ENCODE measurements at places on chromosomes 2 and 18.

DNA sequence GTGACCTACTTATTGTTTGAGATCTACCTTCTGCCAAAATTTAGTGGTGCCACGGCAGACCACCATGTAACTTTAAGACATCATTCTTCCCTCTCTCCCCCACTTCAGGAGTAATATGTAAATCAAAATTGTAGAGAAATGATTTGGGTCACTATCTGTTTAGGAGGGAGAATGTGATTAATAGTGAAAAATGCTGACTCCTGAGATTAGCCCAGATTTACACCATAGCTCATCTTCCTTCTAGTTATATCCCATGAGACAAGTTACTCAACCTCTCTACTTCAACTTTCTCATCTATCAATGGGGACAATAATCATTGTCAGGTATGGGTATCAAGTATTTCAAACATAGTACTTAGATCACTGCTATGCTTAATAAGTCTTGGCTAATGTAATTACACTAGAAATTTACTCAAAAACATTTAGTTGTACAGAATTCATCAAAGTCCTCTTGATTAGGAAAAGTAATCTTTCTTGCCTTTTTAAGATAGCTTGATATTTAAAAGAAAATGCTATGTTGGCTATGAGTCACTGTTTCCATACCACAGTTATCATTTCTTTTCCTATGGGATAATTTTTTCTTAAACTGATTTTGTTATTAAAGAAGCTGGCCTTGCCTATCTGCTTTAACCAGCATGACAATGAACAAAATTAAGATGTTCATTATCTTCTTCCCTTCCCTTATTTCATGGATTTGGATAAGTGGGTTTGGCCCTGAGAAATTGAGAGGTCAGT is 1038.9 kb upstream of the ZEB2 start:
- H3K4me3 ChIP-seq, result no peak overlapping the region
- no peaks in the 10 kb centered on the region for H3K36me3 ChIP-seq
- H3K4me1 ChIP-seq, result no peaks in the 10 kb centered on the region
- no peaks in the 10 kb centered on the region for H3K27me3 ChIP-seq
- no peak overlapping the region for H3K27ac ChIP-seq

DNA sequence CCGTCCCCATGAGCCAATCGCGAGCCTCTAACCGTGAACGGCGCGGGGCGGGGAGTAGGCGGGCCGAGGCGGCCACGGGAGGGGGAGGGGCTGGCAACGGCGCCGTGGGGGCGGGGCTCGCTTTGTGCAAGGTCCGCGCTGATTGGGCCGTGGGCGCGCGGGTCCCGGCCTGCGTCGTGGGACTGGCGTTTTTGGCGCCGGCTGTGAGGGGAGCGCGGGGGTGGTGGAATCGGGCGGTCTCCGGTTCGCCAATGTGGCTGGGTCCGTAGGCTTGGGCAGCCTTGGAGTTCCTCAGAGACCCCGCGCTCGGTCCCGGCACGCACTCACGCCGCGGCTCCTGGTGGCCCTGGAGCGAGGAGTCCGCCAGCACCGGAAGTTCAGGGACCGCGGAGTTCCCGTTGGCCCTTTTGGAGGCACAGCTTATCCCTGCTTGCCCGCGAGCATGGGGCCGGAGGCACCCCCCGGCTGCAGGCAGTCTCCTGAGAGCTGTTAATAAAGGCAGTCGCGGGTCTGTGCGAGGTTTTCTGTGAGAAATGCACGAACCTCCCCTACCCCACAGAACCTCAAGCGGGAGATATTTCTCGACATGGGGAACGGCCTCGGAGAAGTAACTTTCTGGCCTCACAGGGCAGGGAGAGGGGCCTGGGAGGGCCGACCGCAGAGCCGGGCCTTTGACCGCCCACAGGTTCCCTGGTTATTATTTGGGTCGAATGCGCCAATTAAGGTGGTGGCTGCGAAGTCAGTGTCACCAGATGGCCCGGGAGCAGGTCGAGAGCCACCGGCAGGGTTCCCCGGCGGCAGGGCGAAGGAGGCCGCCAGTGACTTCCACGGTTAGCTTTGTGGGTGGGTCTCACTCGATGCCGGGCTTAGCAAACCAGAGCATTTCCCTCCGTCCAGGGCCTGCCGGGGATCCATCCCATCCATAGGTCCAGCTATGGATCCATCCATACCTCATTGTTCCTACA is 574 bp upstream of the NCL start:
- peak overlapping the region; percentile 85 for H3K4me3 ChIP-seq
- no peak for DNase-seq
- peaks cover 10% of the 10 kb centered on the region for H3K4me1 ChIP-seq
- H3K36me3 ChIP-seq, result peaks cover 13% of the 10 kb centered on the region
- no peaks in the 10 kb centered on the region for H3K27me3 ChIP-seq
- peak overlapping the region; percentile 87 for H3K27ac ChIP-seq

DNA sequence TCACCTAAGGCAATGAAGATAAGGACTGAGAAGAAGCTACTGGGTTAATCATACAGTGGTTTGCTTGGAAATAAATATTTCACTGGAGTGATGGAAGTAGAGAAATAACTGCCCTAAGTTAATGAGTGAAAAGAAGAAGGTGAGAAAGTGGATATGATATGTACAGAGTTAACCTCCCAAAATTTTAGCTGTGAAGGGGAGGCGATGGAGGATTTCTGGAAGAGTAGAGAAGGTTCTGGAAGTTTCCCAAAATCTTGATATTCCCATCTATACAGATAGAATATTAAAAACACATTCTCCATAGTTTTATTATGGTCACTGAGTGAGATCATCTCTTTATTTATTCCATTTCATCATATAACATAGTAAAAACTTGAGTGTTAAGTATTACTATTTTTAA is 296.6 kb upstream of the RGPD4 start:
- DNase-seq, result no peak
- H3K4me1 ChIP-seq, result no peaks in the 10 kb centered on the region
- H3K27ac ChIP-seq, result no peak overlapping the region
- no peaks in the 10 kb centered on the region for H3K27me3 ChIP-seq
- H3K4me3 ChIP-seq, result no peak overlapping the region
- H3K36me3 ChIP-seq, result no peaks in the 10 kb centered on the region

DNA sequence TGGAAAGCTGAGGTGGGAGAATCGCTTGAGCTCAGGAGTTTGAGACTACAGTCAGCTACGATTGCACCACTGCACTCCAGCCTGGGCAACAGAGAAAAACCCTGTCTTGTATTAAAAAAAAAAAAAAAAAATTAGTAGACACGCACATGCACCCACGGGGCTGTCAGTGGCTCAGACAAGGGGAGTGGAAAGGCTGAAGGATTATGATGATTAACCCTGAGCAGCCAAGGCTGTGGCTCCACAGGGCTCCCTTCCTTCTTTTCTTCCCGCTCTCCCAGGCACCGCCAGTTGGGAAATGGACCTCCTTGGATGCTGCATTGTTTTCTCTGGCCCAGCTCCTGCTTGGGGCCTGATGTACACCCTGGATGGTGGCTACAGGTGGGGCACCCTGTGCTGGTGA is 49.0 kb upstream of the RAB6C start:
- H3K27me3 ChIP-seq, result peaks cover 10% of the 10 kb centered on the region
- no peak overlapping the region for H3K4me3 ChIP-seq
- peaks cover 9% of the 10 kb centered on the region for H3K36me3 ChIP-seq
- H3K4me1 ChIP-seq, result peaks cover 3% of the 10 kb centered on the region
- no peak for DNase-seq

- H3K4me1 ChIP-seq, result peaks cover 26% of the 10 kb centered on the region
- peaks cover 8% of the 10 kb centered on the region for H3K27me3 ChIP-seq
- no peak overlapping the region for H3K4me3 ChIP-seq
- DNase-seq, result no peak
- H3K27ac ChIP-seq, result no peak overlapping the region
These were observed 190.4 kb upstream of the ID2 start for GRCh38 chr2:8491296-8492027.

DNA sequence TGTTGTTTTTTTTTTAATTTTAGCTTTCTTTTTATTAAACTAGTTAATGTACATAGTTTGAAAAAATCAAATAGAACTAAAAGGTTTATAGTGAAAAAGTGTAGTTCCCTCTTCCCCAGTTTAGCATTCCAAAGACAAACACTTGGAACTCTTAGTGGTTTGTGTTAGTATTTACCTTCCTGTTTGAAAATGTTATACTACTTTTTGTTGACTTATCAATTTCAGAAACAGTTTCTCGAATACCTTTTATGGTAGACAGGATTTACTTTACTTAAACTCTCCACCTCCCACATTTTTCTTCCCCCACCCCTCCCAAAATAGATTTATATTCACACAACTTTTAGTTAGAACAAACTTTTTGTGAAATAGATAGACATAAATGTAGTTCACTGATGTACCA is 26.7 kb downstream of the PLEKHA3 start:
- DNase-seq, result no peak
- no peaks in the 10 kb centered on the region for H3K27me3 ChIP-seq
- H3K36me3 ChIP-seq, result peaks cover 6% of the 10 kb centered on the region
- no peaks in the 10 kb centered on the region for H3K4me1 ChIP-seq
- no peak overlapping the region for H3K4me3 ChIP-seq

DNA sequence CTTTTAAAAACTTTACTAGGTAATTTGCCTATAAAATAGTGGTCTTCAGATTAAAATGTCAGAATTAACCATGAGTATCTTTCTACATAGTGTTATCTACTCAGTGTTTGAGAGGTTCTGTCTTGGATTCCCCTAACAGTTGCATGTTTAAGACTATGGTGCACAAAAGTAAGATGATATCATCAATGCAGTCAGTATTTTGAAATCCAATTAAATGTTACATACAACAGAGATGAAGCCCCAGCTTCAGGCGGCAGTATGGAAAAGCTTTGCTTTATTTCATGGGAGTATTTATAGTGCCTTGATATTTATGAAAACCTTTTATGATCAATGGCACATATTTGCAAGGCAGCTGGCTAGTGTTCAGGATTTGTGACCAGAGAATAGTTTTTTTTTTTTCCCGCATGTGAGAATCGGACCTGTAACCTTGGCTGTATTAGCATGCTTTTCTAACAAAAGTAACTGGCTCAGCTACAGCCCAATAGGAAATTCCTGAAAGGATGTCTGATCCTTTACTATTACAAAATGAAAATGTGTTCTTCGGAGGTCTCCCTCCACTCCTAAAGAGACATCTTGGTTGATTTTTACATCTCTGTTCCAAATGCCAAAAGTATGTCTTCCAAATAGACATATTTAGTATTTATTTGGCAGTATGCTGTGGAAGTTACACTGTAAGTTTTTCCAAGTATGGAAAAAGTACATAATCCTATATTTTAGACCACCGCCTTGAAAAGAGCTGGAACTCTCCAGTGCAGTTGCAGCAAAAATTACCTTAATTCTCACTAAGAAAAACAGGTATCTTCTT is 319.3 kb upstream of the UBE2E3 start:
- peaks cover 2% of the 10 kb centered on the region for H3K4me1 ChIP-seq
- no peaks in the 10 kb centered on the region for H3K27me3 ChIP-seq
- H3K27ac ChIP-seq, result no peak overlapping the region
- no peak for DNase-seq

- no peaks in the 10 kb centered on the region for H3K36me3 ChIP-seq
- no peak overlapping the region for H3K4me3 ChIP-seq
- DNase-seq, result peak; percentile 46
- H3K27me3 ChIP-seq, result no peaks in the 10 kb centered on the region
These were observed 885.7 kb upstream of the KLHL29 start for GRCh38 chr2:22499082-22499839.

- DNase-seq, result no peak
- peaks cover 6% of the 10 kb centered on the region for H3K4me1 ChIP-seq
- H3K27ac ChIP-seq, result no peak overlapping the region
- H3K4me3 ChIP-seq, result no peak overlapping the region
These were observed 207.5 kb upstream of the FBXO11 start for GRCh38 chr2:48113767-48114166.

- H3K36me3 ChIP-seq, result no peaks in the 10 kb centered on the region
- H3K27me3 ChIP-seq, result no peaks in the 10 kb centered on the region
These were observed 133.5 kb downstream of the CDH20 start for GRCh38 chr18:61466736-61467135.

DNA sequence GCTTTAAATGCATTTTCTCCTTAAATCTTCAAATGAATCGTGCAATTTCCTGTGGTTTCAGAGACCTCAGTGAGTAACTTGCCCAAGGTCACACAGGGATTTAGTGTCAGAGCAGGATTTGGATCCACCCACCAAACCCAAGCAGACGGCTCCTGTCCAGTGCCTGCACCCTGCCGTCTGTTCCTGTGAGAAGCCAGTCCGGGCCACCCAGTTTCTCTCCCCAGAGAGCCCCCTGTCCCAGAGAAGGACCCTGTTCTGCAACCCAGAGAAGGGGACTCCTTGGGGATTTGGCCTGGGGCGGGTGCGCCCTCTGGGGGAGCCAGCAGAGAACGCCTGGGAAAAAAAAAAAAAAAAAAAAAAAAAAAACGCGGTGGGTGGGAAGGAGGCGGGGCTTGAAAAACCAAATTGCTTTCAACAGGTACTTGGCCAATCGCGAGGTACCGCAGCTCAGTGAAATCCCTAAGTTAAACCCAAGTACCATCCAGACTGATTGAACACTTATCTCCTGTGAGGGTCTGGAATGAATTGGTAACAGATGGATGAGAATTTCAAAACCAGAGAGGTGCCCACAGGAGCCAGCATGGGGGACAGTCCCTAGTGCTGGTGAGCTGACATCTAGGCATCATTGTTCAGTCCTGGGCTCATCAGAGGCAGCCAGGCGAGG is 30.9 kb upstream of the REEP1 start:
- H3K4me3 ChIP-seq, result no peak overlapping the region
- peak; percentile 60 for DNase-seq
- H3K4me1 ChIP-seq, result peaks cover 2% of the 10 kb centered on the region
- H3K27me3 ChIP-seq, result no peaks in the 10 kb centered on the region

- no peaks in the 10 kb centered on the region for H3K36me3 ChIP-seq
- peak; percentile 10 for DNase-seq
- no peak overlapping the region for H3K4me3 ChIP-seq
- H3K4me1 ChIP-seq, result no peaks in the 10 kb centered on the region
- H3K27ac ChIP-seq, result no peak overlapping the region
These were observed 138.7 kb upstream of the CCDC150 start for GRCh38 chr2:196500686-196501431.

DNA sequence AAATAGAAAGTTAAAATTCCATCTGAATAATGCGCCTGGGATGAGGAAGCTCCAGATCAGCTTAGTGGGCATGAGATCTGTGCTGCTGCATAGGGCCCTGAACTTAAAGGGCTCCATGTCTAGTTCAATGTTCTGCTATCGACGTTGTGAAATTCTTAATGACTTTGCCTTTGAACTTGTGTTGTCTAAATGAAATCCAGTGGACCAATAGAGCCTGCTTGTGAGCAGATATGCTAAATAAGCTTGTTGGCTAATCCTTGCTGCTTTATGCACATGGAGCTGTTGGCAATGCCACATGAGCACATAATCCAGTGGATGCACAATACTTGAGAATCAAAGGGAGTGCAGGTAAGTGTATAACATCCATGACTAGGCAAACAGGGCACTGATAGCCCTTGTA is 228.6 kb downstream of the TNS1 start:
- no peaks in the 10 kb centered on the region for H3K36me3 ChIP-seq
- H3K4me3 ChIP-seq, result no peak overlapping the region
- H3K27ac ChIP-seq, result no peak overlapping the region
- H3K27me3 ChIP-seq, result no peaks in the 10 kb centered on the region
